ENCODE measurements at places on chromosomes 6 and 20. TPM values are rescaled to one million over a fixed set of nuclear protein-coding genes. Genes with fewer than 3 reads are reported as not detected.

Gene HECA
- 21.0 TPM for total RNA-seq

Gene THEMIS
- not detected for total RNA-seq

Gene TMEM170B
- 11.0 TPM for total RNA-seq

Gene C6orf132
- total RNA-seq = 0.25 TPM

Gene ADTRP
- total RNA-seq = not detected

Gene NHSL1
- total RNA-seq = 57.8 TPM

Gene AVP
- not detected for total RNA-seq

Gene WDR27
- total RNA-seq = 64.8 TPM

Gene PGC
- total RNA-seq = not detected

Gene ULBP3
- 7.5 TPM for total RNA-seq

Gene HRH3
- 13.7 TPM for total RNA-seq

Gene SPDEF
- total RNA-seq = not detected

Gene GPR6
- total RNA-seq = not detected

Gene CFAP206
- 1.9 TPM for total RNA-seq

Gene SCRT2
- total RNA-seq = 28.0 TPM

Gene ANGPT4
- total RNA-seq = 0.22 TPM

Gene CEP57L1
- 22.7 TPM for total RNA-seq
